ENCODE measurements at places on chromosomes 5 and 9.

GRCh38 chr9:118306801-118307200, 602.6 kb downstream of the TLR4 start:
- no peak for DNase-seq

DNA sequence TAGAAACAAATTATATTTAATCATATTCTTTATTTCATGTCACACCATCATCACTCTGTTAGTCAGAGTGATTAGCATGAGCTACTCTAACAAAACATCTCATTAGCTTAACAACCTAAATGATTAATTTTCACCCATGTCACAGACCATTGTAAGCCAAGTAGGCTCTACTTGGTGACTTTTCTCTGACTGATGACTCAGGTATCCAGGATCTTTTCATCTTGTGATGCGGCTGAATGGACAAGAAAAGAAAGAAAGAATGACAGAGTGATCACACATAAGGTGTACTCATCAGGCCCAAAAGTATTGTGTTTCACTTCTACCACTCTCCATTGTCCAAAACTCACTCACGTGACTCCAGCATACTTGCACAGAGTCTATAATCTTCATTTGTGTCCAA, 299.3 kb downstream of the ANXA1 start:
- no peak for DNase-seq

GRCh38 chr5:4643190-4643589, 496.9 kb upstream of the ADAMTS16 start:
- no peak for DNase-seq

DNA sequence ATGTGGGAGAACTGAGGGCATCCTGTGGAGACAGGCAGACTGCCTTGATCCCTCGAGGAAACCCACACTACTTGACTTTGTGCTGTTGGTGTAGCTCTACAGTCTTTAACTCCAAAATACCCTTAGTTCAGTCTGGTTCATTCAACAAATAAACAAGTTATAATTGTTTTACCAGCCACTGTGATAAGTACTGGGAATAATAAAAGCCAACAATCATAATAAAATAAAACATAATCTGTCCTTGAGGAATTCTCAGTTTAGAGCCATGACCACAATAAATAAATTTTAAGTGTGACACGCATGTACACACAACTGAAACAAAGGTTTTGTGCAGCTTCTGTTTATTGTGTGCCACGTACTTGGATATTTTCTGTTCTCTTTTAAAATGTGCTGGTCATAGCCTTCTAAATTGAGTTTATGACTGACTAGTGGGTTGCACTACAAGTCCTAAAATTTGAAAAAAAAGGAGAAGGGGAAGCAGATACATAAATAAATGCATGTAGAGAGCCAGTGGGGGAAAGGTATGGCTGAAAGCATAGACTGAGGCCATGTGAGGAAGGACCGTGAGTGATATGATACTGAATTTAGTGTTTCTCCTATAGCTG, 6.2 kb upstream of the SCAMP1 start:
- no peak for DNase-seq

DNA sequence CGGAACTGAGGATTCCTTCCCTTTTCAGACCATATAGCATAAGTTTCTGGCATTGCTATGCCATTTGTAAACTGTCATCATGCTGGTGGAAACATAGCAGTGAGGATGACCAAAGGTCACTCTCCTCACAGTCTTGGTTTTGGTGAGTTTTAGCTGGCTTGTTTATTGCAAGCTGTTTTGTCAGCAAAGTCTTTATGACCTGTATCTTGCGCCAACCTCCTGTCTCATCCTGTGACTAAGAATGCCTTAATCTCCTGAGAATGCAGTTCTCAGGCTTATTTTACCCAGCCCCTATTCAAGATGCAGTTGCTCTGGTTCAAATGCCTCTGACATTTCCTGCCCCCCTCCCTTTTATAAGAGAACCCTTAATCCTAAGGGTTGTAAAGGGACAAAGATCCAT, 26.7 kb upstream of the GRIA1 start:
- DNase-seq: no peak

DNA sequence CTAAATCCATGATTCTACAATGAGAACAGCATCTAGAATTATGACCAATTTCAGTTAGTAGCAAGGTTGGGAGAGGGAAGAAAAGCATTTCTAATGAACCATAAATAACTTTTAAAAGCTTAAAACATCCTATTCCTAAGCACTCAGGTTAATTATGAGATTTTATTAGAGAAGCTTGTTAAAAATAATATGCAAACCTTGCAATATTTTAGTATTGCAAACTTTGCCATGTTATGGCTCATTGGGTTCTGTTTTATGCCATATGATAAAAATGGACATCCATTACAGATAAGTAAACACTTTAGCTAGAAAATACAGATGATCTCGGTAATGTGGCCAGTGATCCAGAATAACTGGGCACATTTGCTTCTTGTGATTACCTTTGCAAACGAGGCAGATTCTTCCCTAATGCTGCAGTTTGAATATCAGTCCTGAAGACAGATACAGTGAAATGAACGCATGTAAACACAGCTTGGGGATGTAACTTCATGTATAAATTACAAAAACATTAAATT, 447.0 kb downstream of the PLK2 start:
- DNase-seq: no peak

- DNase-seq: peak; percentile 59
Observed at GRCh38 chr5:163504079-163504931, 1.1 kb upstream of the MAT2B start.

DNA sequence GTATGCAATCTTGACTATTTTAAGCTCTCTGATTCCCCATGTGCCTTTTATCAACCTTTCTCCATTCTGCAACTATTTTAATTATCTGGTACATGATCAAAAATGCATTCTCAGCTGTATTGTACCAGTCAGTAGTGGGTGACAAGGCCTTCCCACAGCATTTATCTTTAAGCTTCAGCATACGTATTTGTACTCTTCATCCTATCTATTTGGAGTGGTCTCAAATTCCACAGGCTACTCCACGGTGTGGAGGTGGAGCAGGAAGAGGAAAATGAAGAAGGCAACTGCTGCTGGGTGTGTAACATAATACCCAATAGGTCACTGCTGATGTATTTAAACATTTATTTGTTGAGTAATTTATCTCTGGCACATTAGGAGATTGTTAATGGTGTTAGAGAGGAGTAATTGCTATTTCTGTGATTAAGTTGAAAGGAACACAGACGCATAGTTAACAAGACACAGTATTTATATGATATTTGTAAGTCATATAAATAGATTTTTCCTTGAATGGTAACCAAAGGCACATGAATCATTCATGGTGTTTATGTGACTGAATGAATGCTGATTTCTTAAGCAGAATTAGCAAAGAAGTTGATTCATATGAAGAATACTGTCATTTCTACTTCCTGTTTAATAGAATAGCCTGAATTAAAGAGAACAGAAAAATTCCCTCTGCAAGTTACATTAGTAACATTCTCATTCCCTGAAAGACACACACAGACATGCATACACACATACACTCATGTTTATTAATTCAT, 153.8 kb upstream of the NR3C1 start:
- DNase-seq: no peak

DNA sequence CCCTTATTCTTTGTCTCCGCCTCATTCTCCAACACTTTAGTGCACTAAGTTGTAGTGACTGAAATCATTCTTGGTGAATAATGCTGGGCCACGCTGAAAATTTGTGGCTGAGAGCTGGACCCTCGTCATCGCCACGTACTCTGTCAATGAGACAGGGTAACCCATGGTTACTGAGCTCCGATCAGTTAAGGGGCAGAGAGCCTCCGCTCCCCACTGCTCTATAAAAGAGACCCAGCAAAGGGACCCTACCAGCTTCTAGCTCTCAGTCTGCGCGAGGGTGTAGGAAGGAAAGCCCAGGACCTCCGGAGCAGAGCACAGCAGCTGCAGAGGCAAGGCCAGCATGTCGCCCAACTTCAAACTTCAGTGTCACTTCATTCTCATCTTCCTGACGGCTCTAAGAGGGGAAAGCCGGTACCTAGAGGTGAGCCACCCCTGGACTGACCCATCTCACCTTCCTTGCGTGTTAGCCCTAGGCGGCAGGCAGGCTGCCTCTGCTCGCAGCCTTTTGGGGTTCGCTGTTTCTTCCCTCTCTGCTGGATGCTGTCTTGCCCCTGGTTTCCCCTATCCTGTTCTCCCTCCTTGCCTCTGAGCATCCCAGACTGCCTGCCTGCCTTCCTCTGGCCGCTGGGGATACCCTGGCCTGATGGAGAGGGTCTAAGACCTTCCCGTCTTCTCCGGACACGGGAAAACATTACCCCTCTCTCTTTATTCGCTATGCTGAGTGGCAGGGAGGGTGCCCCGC, at the start of gene CRHBP:
TSS of gene CRHBP (plus strand) at position 251 of the 742 bp plus-strand sequence. CDS start at position 341, 90 bp downstream.
- no peak for DNase-seq

DNA sequence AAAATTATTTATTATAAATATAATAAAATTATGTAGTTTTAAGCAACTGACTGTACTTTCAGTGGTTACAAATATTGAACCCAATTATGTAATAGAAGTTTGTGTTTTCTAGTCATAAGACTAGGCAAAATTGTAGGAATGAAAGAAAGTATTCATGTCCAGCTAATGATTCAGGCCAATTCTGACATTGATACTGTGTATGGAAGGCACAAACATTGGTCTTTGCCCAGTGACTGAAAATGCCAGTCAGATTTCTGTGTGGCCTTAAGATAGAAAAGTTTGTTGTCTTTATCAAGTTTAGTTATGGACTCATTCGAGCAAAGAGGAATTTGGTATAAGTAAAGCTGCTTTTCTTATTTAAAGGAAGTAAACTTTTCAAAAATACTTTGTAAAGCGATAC, 60.3 kb downstream of the SLC12A2 start:
- no peak for DNase-seq

DNA sequence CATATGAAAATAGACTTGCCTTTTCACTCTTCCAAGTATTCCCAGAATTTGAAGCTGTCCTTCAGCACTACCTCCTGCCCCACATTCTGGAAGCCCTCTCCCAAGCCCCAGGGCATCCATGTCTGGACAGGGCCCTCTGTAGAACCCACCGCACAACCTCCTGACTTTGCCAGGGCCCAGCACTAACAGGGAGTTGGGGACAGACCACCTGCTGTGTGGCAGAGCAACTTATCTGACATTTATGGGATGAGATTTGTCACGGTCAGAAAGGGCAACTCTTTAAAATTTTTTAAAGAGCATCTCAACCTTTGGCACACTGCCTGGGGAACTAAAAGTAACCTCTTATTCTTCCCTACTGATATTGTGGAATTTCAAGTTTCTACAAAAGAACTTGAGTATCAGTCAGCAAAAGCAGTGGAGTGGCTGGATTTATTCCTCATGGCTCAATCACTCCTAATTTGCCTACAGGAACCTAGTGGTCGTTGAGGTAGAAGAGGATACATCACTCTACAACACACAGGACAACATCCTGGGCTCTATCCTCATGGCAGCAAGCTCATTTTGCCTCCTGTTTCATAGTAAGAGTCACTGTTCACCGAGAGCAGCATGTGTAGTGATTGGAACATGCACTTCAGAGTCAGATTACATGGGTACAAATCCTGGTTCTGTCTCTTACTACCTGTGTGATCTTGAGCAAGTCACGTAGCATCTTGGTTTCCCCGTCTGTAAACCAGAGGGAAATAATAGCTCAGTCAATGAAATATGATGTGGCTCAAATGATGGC, 285.3 kb downstream of the ENC1 start:
- DNase-seq: no peak

- DNase-seq: no peak
Observed at GRCh38 chr9:115005322-115005721, 74.9 kb upstream of the TNFSF8 start.

DNA sequence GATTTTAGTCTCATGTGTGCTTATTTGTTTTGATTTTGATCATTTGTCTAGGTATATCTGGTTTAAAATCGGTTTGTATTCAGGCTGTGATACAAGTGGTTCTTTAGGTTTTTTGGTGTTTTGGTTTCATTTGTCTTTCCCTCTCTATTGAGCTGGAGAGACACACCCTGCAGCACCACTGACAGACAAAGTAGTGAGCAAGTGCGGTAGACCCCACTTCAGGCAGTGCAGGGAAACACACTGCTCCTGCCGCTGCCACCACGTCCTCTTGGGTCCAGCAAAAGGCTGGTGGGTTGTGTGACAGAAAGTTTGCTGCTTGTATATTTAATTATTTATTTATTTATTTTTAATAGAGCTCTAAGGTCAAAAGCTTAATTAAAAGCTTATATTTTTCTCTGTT, 801.0 kb downstream of the NR2F1-AS1 start:
- DNase-seq: no peak

GRCh38 chr9:35380039-35380438, 109.9 kb upstream of the RUSC2 start:
- no peak for DNase-seq

DNA sequence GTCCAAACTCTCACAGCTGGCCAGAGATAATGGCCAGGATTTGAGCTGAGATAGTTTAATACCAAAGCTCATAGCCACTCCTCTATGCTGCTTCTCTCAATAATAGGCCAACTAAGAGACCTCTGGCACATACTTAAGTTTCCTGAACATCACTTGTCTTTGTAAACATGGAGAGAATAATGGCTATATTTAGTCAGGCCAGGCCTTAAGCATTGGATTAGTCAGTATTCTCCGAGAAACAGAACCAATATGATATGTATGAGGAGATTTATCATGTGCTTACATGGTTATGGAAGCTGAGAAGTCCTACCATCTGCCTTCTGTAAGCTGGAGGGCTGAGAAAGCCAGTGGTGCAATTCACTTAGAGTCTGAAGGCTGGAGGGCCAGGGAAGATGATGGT, 45.4 kb downstream of the CFAP95 start:
- DNase-seq: no peak

GRCh38 chr5:146124580-146124979, 19.2 kb upstream of the PLAC8L1 start:
- DNase-seq: no peak

GRCh38 chr9:117691367-117691766, 12.8 kb upstream of the TLR4 start:
- no peak for DNase-seq

- DNase-seq: no peak
Observed at GRCh38 chr5:81397176-81397575, 3.2 kb upstream of the ACOT12 start.

DNA sequence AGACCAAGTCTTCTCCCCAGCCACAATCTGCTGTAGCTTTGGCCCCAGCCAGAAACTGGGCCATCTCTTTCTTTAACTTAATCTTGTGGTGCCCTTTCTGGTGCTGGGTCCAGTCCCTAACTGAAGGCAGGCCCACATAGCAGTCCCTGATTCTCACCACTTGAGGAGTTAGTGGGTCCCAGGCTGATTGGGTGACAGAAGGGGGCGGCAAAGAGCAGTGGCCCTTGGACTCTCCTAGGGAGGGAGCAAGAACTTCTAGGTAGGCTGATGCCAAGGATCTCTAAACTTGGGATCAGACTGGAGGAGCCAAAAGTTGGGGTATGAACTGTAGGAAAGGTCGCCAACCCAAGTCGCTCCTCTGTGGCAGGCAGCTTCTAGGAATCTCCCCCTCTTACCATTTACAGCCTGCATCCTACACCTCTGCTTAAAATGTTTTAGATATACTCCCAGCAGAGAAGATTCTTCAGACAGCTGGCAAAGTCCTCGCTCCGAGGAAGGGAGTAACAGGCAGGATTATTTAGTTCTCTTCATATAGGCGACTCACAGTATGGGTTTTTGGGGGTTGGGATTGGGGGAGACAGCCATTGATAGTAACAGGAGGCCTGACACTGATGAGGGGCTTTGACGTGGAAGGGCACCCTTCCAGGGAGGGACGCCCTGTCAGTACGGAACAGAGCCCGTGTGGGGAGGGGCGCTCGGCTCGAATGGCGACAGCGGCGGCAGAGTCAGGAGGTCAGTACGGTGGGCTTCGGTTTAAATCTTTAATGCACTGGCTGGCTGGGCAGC, 2.0 kb upstream of the CCL27 start:
- peak; percentile 81 for DNase-seq

- DNase-seq: no peak
Observed at GRCh38 chr5:176418251-176418650, 1.9 kb upstream of the CLTB start.

All from B cell (primary cell).